ENCODE measurements at places on chromosomes 4 and X.

GRCh38 chr4:16136827-16137226, 53.0 kb upstream of the PROM1 start:
- no peak for DNase-seq

GRCh38 chr4:122542411-122543236, 78.2 kb downstream of the IL21 start:
- DNase-seq, result peak; percentile 47

DNA sequence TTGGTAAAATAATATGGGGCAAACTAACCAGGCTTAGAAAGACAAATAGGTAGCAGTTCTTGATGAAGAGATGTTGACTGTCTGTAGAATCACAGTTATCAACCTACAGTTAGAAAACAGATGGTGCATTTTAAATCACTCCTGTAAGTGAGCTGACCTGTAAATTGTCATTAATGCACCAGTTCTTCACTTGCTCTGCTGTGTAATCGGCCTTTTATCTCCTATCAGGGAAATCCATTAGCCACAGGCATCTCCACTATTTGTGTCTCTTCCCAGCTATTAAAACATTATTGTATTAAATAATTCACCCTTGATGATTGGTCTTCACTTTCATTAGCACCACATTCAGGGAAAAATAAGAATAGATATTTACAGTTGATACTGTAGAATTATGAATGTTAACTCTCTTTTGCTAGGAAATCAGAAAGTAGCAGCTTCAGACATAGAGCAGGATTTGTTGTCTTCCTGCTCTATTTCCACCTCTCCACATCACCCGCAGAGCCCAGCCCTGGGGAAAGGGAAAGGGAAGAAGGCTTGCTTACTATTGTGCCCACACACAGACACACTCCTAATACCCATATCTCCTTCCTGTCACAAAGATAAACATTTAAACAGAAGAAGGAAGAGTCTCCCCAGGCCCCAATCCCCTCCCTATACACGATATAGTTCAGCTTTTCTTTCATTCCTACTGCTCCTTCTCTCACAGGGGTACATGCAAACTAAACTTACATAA, 97.1 kb downstream of the REELD1 start:
- no peak for DNase-seq

DNA sequence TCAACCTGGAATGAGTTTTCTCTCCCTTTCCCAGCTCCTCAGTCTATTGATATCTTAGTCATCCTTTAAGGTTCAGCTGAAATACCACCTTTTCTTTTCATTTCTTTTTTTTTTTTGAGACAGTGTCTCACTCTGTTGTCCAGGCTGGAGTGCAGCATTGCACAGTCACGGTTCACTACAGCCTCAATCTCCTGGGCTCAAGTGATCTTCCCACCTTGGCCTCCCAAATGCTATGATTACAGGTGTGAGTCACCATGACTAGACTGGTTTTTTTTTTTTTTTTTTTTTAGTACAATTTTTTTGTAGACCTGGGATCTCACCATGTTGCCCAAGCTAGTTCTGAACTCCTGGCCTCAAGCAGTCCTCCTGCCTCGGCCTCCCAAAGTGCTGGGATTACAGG, 28.9 kb downstream of the AFF1 start:
- DNase-seq, result no peak

DNA sequence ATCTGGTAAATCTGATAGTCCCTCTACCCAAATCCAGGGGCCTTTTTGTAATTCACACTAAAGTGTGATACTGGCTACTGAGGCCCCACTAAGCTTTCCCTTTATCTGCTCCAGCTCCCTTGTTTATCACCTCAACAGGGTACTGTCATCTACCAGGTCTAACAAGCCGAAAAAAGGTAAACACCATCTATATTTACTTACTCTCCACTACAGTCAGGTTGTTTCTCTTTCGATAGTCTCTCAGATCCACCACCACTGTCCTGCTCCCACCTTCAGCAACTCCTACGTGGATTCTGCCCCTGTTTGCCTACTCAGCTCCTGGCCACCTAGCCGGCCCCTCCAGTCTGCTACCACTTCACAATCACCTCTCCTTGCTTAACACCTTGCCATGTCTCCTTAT, 3.3 kb downstream of the ITIH6 start:
- DNase-seq, result no peak

DNA sequence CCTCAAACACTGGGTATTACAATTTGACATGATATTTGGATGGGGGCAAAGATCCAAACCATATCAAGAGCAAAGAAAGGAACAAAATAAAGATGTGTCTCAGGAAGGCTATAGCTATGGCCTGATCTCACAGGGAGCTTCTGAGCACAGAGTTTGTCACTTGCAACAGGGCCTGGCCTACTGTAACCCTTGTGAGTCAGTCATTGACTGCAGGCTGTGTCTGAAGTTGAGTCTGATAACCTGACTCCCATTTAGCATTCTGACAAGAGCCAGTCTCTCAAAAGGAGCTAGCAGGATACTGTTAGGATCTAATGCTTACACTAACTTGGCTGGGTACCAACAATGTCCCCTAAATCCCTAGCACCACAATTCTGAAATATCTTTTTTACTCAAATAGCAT, 612.5 kb upstream of the TECRL start:
- no peak for DNase-seq

DNA sequence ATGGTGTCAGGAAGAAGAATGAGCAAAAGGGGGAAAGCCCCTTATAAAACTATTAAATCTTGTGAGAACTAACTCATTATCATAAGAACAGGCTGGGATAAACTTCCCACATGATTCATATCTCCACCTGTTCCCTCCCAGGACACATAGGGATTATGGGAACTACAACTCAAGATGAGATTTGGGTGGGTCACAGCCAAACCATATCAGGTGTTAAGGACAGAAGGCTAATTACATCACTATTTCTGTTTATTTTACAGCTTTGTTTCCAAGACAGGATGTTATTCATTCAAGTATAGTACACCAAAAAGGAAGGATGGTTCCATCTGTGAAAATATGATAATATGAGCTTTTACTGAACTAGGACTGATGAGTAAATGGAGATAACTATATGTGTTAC, 63.7 kb upstream of the ARSJ start:
- no peak for DNase-seq
